Mammary epithelial cell (primary cell): ENCODE measurements at places on chromosomes 1 and 21. TPM values are rescaled to one million over a fixed set of nuclear protein-coding genes. Genes with fewer than 3 reads are reported as not detected.
A peak's percentile ranks its signal among the peaks of the same experiment; 100 is the strongest.

DNA sequence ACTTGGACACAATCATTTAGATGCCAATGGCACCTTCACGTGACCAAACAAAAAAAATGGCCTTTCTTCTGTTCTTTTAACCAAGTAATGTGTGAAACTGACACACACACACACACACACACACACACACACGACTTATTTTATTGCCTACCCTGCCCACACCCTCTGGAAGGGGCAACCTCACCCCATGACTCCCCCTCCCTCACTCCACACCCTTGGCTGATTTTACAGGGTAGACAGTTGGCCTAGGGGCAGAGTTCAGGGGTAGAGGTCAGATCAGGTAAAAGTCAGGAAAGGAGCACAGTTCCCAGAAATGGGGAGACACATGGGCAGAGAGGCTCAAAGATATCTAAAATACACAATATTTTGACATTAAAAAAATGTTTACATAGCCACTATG, 144.8 kb upstream of the GJB5 start:
- no peak for DNase-seq

The ANXA9 gene
- 0.99 and 1.5 TPM in 2 replicates for total RNA-seq

GRCh38 chr1:164735315-164736052, 176.5 kb downstream of the PBX1 start:
- peak; percentile 84 for DNase-seq

DNA sequence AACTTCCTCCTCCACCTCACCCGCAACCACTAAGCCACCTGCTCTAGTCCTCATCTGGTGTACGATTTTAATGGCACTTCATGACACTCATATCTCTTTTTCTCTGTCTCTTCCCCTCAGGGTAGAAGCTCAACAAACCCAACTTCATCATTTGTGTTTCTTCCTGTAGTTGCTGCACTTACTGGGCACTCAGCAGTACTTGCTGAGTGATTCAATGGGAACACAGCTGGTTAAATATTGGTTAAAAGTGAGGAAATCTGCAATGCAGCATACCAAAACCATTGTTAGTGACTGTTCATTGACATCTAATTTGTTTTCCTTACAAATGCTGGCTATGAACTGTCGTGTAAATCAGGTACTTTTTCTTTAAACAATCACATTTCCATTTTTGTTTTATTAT, 541.1 kb upstream of the PRMT6 start:
- DNase-seq, result no peak

The TCEA3 gene
- 0.24 and 0.94 TPM in 2 replicates for total RNA-seq

The SCMH1 gene
- 32.1 and 34.8 TPM in 2 replicates for total RNA-seq

DNA sequence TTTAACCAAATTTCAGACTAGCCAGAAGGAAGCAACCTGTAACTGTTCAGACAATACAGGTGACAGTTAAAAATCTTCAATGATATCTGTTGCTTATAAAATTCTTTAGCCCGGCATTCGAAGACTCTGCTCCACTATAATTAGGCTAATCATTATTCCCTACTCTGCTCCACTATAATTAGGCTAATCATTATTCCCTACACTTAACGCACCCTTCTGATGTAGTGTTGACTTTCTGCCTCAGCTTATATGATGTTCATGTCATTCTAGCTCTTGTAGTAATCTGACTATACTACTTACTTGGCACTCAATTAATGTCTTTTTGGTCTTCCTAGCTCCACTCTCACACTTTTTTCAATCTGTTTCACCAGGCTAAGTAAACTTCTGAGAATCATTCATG, 13.3 kb downstream of the TESK2 start:
- DNase-seq, result no peak

- DNase-seq, result no peak
These were observed 5.6 kb downstream of the HYI start for GRCh38 chr1:43447891-43448708.

GRCh38 chr1:11431941-11432507, 46.9 kb upstream of the DISP3 start:
- no peak for DNase-seq

DNA sequence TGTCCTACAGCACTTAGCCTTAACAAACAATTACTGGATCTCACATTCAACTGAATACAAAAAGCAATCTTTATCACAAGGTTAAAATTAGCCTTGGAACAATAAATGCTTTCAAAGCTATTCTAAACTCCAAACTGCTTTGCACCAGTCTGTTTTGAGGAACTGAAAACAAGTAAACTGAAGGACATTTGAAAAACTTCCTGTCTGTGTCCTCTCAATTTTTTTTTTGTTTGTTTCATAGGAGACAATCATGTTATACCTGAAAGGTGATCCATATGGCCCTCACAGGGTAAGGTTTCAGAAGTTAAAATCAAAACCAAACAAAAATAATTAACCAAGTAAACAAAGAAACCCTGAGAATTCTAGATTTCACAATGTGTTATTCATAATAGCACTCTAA, 459.1 kb downstream of the DPYD start:
- no peak for DNase-seq

- peak; percentile 84 for DNase-seq
These were observed 8.5 kb upstream of the COL8A2 start for GRCh38 chr1:36133484-36133883.

The SLC45A3 gene
- total RNA-seq, result 1.7 and 4.3 TPM in 2 replicates

The CAMK1G gene
- not detected for total RNA-seq

The DEPDC1 gene
- 0.67 TPM for total RNA-seq

The CFAP45 gene
- 0.59 and 0.82 TPM in 2 replicates for total RNA-seq

The LCE1C gene
- total RNA-seq, result not detected

The LEFTY2 gene
- not detected in 2 replicates for total RNA-seq

The OR2G6 gene
- not detected for total RNA-seq

- DNase-seq, result no peak
These were observed 4.1 kb downstream of the MYBPH start for GRCh38 chr1:203171341-203172183.

DNA sequence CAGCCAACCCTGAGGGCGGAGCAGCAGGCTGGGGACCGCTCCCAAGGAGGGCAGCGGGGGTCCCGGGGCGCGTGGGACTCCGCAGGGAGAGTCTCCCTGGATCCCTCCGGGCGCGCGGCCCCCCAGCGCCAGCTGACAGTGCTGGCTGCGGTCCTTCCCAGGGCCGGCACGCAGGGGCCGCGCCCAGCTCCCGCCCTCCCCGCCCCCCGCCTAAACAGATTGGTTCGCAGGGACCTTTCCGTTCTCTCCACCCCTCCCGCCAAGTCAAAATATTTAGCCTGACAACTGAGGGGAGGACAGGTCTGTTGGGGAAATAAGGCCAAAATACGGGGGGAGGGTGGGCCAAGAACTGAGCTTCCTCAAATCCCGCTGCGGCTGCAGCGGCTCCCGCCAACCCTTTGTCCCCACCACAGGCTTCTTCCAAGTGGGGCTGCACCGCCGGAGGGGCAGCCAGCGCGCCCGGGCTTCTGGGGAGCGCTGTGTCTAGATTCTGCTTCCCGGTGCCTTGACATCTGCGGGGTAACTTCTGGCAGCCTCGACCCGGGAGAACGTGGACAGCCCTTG, at the start of gene INSRR:
INSRR (minus strand) TSS at position 159 of the 564 bp plus-strand sequence. CDS start 496 bp downstream, outside the sequence.
- no peak for DNase-seq

- no peak for DNase-seq
These were observed 234.3 kb upstream of the TMEM51 start for GRCh38 chr1:14919289-14919688.

DNA sequence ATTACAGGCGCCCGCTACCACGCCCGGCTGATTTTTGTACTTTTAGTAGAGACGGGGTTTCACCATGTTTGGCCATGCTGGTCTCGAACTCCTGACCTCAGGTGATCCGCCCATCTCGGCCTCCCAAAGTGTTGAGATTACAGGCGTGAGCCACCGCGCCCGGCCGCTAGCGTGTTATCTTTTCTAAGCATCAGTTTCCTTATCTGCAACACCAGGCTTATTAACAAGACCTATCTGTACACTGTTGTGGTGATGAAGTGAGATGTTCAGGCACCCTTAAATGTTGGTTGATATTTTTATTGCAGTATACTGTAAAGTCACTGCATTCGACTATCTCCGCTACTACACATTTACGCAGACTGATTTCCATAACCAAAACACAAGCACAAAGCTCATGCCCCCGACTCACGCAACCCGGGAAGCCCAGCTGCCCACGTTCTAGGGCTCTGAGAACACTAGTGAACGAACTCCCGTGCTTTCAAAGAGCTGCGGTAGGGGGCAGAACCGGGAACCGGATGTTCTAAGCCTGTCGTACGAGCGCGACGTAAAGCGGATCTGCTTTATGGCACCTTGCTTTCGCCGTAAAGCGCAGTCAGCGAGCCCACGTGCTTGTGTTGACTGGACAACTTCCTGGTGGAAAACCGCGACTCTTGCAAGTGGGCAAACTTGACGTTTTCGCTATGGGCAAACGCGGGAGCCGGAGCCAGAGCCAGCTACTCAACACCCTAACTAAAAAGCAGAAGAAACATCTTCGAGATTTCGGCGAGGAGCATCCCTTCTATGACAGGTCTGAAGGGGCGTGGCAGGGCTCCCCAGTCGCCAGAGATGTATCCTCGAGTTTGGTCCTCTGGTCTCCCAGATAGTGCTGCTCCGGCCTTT, at the start of gene UTP25:
UTP25 (plus strand) TSS at position 589 of the 879 bp plus-strand sequence; CDS start at position 681, 92 bp downstream.
- DNase-seq, result peak; percentile 95

GRCh38 chr1:8752411-8752810, 65.0 kb downstream of the RERE start:
- DNase-seq, result no peak
